ENCODE measurements at places on chromosomes 11 and 22. TPM values are rescaled to one million over a fixed set of nuclear protein-coding genes. Genes with fewer than 3 reads are reported as not detected.

DNA sequence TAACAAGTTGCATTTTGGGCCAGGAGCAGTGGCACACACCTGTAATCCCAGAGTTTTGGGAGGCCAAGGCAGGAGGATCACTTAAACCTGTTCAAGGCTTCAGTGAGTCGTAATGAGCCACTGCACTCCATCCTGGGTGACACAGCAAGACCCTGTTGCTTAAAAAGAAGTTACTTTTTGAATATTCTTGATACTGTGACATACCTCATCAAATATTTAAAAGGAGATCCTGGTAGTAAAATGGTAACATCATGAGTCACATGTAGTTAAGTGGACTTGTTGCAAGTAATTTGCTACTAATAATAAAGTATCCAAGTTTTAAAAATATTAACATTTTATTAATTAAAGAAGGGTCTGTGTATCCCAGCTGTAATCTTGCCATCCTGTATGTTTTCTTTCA, 18.3 kb downstream of the HMGXB4 start:
- no peaks in the 10 kb centered on the region for H3K27me3 ChIP-seq
- no peak for DNase-seq
- H3K27ac ChIP-seq, result no peak overlapping the region
- no peak overlapping the region for H3K4me3 ChIP-seq
- peaks cover 13% of the 10 kb centered on the region for H3K36me3 ChIP-seq

GRCh38 chr22:20051927-20052308, 28.1 kb upstream of the DGCR8 start:
- peaks cover 11% of the 10 kb centered on the region for H3K36me3 ChIP-seq
- H3K4me1 ChIP-seq, result no peaks in the 10 kb centered on the region
- no peak overlapping the region for H3K4me3 ChIP-seq
- no peaks in the 10 kb centered on the region for H3K27me3 ChIP-seq
- no peak for DNase-seq

The KIRREL3 gene
- total RNA-seq, result 0.15 TPM

The MPPED2 gene
- total RNA-seq, result not detected

The TMEM191C gene
- total RNA-seq, result 2.2 TPM

DNA sequence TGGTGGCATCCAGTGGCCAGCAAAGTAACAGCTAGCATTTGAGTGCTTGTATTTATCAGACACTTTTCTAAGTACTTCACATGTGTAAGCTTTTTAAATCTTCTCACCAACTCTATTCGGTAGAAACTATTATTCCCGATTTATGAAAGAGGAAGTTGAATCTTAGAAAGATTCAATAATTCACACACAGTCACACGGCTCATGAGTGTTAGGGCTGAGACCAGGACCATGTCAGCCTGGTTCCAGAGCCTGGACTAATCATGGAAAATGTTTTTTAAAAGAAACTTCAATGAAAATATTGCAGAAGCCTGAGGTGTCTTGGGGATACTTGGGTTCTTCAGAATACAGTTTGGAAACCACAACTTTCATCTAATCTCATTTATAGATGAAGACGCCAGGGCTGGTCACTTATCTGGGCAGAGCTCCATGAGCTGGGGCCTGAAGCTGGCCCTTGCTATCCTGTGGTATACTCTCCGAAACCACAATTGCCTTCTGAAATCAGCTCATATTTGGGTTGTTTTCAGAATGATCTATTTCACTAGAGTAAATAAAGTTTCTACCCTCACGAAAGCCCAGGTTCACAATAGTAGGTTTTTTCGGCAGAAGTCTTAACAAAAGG, 4.3 kb upstream of the CRTAM start:
- no peaks in the 10 kb centered on the region for H3K27me3 ChIP-seq
- H3K4me3 ChIP-seq, result no peak overlapping the region
- H3K27ac ChIP-seq, result no peak overlapping the region
- peaks cover 22% of the 10 kb centered on the region for H3K4me1 ChIP-seq
- peaks cover 4% of the 10 kb centered on the region for H3K36me3 ChIP-seq

The IGLL5 gene
- total RNA-seq, result not detected

DNA sequence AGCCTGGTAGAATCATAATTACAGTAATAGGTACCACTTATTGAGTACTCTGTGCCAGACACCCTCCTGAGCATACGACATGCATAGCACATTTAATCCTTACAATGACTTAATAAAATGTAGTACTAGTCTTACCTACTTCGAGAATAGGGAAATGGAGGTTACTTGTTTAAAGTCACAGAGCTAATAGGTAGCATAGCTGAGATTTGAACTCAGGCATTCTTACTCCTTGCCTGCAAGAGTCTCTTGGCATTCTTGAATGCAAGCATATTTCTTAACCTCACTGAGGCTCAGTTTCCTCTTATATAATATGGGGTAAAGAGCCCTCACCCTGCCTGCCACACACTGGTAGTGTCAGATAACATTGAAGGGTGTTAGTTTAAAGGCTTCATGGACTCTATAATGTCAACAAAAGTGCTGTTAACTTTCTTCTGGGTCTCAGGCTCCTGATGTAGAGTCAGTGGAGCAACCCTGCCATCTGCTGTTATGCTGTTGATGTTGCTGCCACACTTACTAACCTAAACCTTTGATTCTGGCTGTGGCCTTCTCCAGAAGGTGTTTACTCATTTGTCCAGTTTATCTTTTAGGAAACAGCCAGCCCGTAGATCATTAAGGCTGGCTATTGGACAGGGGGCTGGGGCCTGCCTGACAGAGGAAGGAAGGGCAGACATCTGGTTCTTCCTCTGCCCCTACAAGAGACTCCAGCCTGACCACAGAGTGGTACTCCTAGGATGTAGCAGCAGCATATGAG, 18.9 kb downstream of the LIMK2 start:
- H3K4me1 ChIP-seq, result peaks cover 52% of the 10 kb centered on the region
- H3K27me3 ChIP-seq, result no peaks in the 10 kb centered on the region
- DNase-seq, result peak; percentile 41
- H3K4me3 ChIP-seq, result no peak overlapping the region
- H3K27ac ChIP-seq, result peak overlapping the region; percentile 11

- H3K4me3 ChIP-seq, result peak overlapping the region; percentile 61
- no peaks in the 10 kb centered on the region for H3K27me3 ChIP-seq
- peaks cover 68% of the 10 kb centered on the region for H3K4me1 ChIP-seq
- peak overlapping the region; percentile 43 for H3K27ac ChIP-seq
Measured at GRCh38 chr11:128506356-128506755, 81.0 kb downstream of the ETS1 start.

GRCh38 chr11:8285228-8285627, 21.6 kb upstream of the LMO1 start:
- no peaks in the 10 kb centered on the region for H3K36me3 ChIP-seq
- no peak for DNase-seq
- H3K4me3 ChIP-seq, result no peak overlapping the region
- H3K27ac ChIP-seq, result no peak overlapping the region
- H3K27me3 ChIP-seq, result peaks cover 50% of the 10 kb centered on the region

- H3K4me1 ChIP-seq, result peaks cover 18% of the 10 kb centered on the region
- peaks cover 7% of the 10 kb centered on the region for H3K36me3 ChIP-seq
- no peak overlapping the region for H3K4me3 ChIP-seq
- DNase-seq, result no peak
- H3K27me3 ChIP-seq, result peaks cover 9% of the 10 kb centered on the region
- H3K27ac ChIP-seq, result no peak overlapping the region
Measured at GRCh38 chr22:43257961-43258360, 71.0 kb upstream of the TTLL12 start.

The OR5AR1 gene
- total RNA-seq, result not detected

DNA sequence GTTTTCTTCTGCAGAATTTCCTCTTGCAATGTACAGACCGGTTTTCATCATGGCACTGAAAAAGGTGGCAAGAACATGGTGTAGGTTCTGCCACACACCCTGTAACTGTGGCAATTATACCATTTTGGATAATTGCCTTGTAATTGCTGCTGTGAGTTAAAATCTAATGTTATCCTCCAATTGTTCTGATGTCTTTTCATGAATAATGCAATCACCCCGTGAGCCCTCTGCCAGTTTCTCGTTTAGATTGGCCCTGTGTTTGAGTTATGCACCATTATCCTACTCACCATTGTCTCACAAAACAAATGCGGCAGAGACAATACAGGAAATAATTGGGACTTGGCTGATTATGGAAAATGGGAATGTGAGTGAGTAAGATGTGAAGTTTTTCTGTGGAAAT, 61.8 kb upstream of the MTNR1B start:
- no peak for DNase-seq
- no peak overlapping the region for H3K4me3 ChIP-seq
- H3K4me1 ChIP-seq, result no peaks in the 10 kb centered on the region
- no peaks in the 10 kb centered on the region for H3K27me3 ChIP-seq

GRCh38 chr11:10864688-10865087, 6.8 kb upstream of the ZBED5 start:
- DNase-seq, result no peak
- H3K27me3 ChIP-seq, result no peaks in the 10 kb centered on the region
- H3K4me1 ChIP-seq, result peaks cover 27% of the 10 kb centered on the region
- no peak overlapping the region for H3K4me3 ChIP-seq
- H3K36me3 ChIP-seq, result no peaks in the 10 kb centered on the region
- no peak overlapping the region for H3K27ac ChIP-seq

GRCh38 chr22:29780220-29780619, 13.1 kb downstream of the UQCR10 start:
- no peaks in the 10 kb centered on the region for H3K27me3 ChIP-seq
- H3K4me3 ChIP-seq, result no peak overlapping the region
- H3K27ac ChIP-seq, result peak overlapping the region; percentile 51

DNA sequence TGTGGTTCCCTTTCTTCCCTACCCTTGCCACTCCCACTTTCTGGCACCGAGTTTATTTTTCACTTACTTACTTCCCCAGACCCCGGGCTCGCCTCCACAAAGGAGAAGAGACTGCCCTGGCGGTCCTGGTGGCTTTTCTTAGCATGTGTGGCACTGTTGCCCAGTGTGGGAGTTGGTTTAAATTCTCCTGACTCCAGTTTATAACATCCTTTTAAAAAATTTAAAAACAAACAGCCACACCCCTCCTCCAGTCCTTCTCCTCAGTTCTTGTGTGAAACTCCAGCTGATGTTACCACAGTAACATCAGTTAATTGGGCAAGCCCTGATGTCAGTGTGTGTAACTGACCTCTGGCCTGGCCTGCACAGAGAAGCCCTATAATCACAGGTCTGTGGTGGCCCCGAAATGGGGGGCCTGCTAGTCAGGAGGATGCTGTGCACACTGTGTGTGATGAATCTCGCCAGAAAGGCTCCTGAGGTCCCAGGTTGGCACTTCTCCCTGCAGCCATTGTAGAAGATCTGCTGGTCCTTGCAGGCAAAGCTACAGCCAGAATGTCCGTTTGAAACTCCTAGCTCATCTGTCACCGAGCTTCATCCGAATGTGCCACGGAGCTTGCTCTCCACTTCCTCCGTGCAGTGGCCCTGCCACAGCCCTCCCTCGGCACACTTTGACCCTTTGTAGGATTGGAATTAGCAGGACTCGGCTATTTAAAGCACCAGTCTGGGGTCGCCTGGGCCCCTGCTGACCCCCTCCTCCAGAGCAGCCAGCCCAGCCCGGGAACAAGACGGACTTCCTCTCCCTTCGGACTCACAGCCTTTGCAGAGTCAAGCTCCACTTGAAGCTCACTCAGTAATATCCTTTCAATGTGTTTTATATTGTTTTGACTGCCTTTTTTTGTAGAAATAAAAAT, 7.6 kb downstream of the YDJC start:
- no peak for DNase-seq
- H3K4me3 ChIP-seq, result no peak overlapping the region
- peaks cover 13% of the 10 kb centered on the region for H3K4me1 ChIP-seq
- H3K27ac ChIP-seq, result peak overlapping the region; percentile 5

- H3K36me3 ChIP-seq, result no peaks in the 10 kb centered on the region
- no peak overlapping the region for H3K27ac ChIP-seq
- no peak for DNase-seq
- no peak overlapping the region for H3K4me3 ChIP-seq
Measured at GRCh38 chr11:119506436-119506835, 83.5 kb upstream of the THY1 start.

The MICALL1 gene
- total RNA-seq, result 60.7 TPM

GRCh38 chr11:5277807-5278382, 8.2 kb upstream of the HBE1 start:
- no peak for DNase-seq
- no peaks in the 10 kb centered on the region for H3K36me3 ChIP-seq
- no peak overlapping the region for H3K4me3 ChIP-seq
- H3K27me3 ChIP-seq, result no peaks in the 10 kb centered on the region
- peaks cover 8% of the 10 kb centered on the region for H3K4me1 ChIP-seq

The SMC1B gene
- total RNA-seq, result not detected

GRCh38 chr11:22539821-22540256, 85.8 kb downstream of the FANCF start:
- no peaks in the 10 kb centered on the region for H3K27me3 ChIP-seq
- no peak overlapping the region for H3K4me3 ChIP-seq
- H3K36me3 ChIP-seq, result no peaks in the 10 kb centered on the region
- peak; percentile 16 for DNase-seq
- no peaks in the 10 kb centered on the region for H3K4me1 ChIP-seq
- H3K27ac ChIP-seq, result no peak overlapping the region

DNA sequence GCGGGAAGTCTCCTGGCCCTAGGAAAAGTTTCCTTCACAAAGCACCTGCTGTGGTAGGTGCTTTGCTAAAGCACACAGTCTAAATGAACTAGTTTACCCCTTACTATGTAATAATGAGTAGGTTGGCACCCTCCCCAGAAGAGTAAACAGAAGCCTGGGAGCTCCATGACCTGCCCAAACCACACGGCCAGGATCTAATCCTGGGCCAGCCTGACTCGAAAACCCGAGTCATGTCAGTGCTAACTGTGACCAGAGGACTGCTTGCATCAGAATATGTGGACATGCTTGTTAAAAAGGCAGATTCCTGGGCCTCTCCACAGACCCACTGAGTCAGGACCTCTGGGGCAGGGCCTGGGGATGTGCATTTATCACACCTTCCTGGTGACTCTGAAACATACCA, 67.7 kb downstream of the PANX1 start:
- DNase-seq, result peak; percentile 9
- no peak overlapping the region for H3K4me3 ChIP-seq
- H3K27me3 ChIP-seq, result no peaks in the 10 kb centered on the region
- no peak overlapping the region for H3K27ac ChIP-seq
- peaks cover 7% of the 10 kb centered on the region for H3K4me1 ChIP-seq

DNA sequence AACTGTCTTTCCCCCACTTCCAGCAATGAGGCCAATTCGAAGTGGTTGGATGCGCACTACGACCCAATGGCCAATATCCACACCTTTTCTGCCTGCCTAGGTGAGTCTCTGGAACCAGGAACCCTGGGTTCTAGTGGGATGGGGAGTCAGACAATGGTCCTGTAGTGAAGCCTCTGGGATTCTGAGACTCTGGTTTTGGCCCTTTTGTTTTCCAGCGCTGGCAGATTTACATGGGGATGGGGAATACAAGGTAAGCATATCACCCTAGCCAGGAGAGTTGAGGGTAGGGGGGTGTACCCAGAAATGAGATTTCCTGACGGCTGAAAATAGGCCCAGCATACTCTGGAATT, 530 bp downstream of the BBS1 start:
- peaks cover 9% of the 10 kb centered on the region for H3K4me1 ChIP-seq
- no peak for DNase-seq
- H3K27me3 ChIP-seq, result no peaks in the 10 kb centered on the region
- H3K36me3 ChIP-seq, result peaks cover 36% of the 10 kb centered on the region
- H3K4me3 ChIP-seq, result peak overlapping the region; percentile 95

GRCh38 chr11:83157594-83158356, 844 bp downstream of the PCF11 start:
- peak overlapping the region; percentile 93 for H3K27ac ChIP-seq
- H3K27me3 ChIP-seq, result no peaks in the 10 kb centered on the region
- H3K4me3 ChIP-seq, result peak overlapping the region; percentile 96
- no peaks in the 10 kb centered on the region for H3K4me1 ChIP-seq

The OR52H1 gene
- total RNA-seq, result not detected

Data from Calu3 (cell line).